Tibial nerve (tissue), 4 donors: ENCODE measurements at places on chromosomes 13 and 19. TPM values are rescaled to one million over a fixed set of nuclear protein-coding genes. Genes with fewer than 3 reads are reported as not detected.
A peak's percentile ranks its signal among the peaks of the same experiment; 100 is the strongest.

DNA sequence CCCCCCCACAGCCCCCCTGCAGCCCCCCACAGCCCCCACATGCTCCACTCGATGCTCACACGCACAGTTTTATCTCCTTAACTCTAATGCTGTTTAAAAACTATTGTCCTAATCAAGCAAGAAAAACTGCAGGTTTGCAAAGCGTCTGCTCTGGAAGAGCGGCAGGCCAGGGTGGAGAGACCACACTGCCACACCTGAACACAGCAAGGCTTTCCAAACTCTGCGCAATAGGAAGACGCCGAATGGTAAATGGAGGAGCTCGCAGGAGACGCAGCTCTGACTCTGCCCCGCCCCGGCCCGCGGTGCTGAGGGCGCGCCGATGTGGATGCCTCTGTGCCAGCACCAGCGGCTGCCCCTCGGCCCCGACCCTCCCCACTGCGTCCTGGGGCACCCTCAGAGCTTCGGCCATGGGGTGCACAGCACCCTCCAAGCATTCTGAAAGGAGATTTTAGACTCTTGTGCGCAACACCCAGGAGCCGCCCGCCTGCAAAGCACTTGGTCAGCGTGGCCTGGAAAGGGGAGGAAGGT, 32.4 kb downstream of the RASA3 start:
- no peaks in the 10 kb centered on the region for H3K27me3 ChIP-seq
- DNase-seq = no peak
- H3K27ac ChIP-seq = peak overlapping the region; percentile 68
- H3K4me1 ChIP-seq = peaks cover 32% of the 10 kb centered on the region

DNA sequence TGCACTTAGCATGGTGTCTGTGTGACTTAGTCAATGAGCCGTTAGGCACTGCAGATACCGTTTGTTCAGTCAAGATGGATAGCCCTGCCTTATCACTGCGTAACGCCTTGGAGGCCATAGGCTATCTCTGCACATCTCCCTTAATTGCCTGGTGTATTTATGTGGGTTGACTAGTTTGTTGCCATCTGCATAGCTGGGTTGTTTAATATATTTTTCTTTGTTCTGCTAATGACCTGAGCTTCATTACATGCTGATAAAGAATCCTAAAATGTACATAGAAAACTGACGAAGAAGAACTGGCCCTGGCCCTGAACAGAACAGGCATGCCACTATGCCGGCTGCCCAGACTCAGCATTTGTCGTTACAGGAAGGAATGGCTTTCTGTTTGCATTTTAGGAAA, 297.8 kb downstream of the SHISA2 start:
- no peak overlapping the region for H3K27ac ChIP-seq
- H3K36me3 ChIP-seq = no peaks in the 10 kb centered on the region

- no peak overlapping the region for H3K4me3 ChIP-seq
- H3K4me1 ChIP-seq = peaks cover 90% of the 10 kb centered on the region
- no peaks in the 10 kb centered on the region for H3K27me3 ChIP-seq
- H3K36me3 ChIP-seq = no peaks in the 10 kb centered on the region
Observed at GRCh38 chr19:6270076-6270745, 9.6 kb downstream of the MLLT1 start.

DNA sequence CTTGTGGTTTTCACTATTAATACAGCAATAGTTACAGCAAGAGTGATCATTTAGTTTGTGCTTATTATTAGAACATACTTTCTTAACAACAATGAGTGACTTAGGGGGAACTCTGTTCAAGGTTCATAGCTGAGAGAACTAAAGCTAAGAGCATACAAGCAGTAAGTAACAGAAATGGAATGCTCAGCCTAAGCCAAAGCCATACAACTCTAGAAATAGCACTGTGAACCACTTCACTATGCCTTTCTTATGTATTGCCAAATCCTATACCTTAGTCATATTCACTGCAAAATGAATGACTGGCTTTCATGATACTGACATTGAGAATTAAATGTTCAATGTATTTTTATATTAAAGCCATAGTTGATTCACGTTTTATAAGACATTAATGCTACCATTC, 599.7 kb upstream of the SLITRK1 start:
- H3K4me3 ChIP-seq = no peak overlapping the region
- H3K27ac ChIP-seq = no peak overlapping the region
- DNase-seq = no peak
- H3K36me3 ChIP-seq = no peaks in the 10 kb centered on the region

- H3K27ac ChIP-seq = no peak overlapping the region
- H3K27me3 ChIP-seq = no peaks in the 10 kb centered on the region
- no peaks in the 10 kb centered on the region for H3K36me3 ChIP-seq
Observed at GRCh38 chr13:60402022-60402421, 5.0 kb downstream of the TDRD3 start.

GRCh38 chr13:95367309-95367843, 66.1 kb upstream of the ABCC4 start:
- no peaks in the 10 kb centered on the region for H3K27me3 ChIP-seq
- H3K36me3 ChIP-seq = no peaks in the 10 kb centered on the region
- no peak overlapping the region for H3K4me3 ChIP-seq
- no peak for DNase-seq
- H3K4me1 ChIP-seq = no peaks in the 10 kb centered on the region
- H3K27ac ChIP-seq = no peak overlapping the region

The VSTM2B gene
- total RNA-seq = not detected

The BST2 gene
- total RNA-seq = 73.2 TPM

The PRKCG gene
- total RNA-seq = not detected

The CCDC169 gene
- total RNA-seq = 0.39 TPM

DNA sequence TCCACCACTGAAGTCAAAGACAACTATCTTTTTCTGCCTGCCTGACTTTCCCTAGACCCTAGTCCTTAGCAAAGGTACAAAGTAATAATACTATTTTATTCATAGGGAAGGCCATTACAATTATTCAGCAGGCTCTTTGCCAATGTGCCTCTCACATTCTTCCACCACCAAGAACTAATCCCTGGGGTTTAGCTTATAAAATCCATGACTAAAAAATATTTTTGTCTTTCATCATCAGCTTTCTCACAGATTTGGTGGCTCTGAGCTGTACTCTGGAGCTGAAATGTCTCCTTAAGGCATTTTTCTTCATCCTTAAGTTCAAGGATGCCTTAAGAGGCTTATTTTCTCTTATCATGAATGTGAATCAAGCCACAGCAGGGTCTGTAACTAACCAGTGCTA, 96.1 kb downstream of the OXGR1 start:
- no peak for DNase-seq
- H3K4me3 ChIP-seq = no peak overlapping the region
- H3K27me3 ChIP-seq = no peaks in the 10 kb centered on the region
- peak overlapping the region; percentile 54 for H3K27ac ChIP-seq
- no peaks in the 10 kb centered on the region for H3K36me3 ChIP-seq
- H3K4me1 ChIP-seq = peaks cover 23% of the 10 kb centered on the region

The ZNF99 gene
- 0.39 TPM for total RNA-seq

The SYT5 gene
- not detected for total RNA-seq

DNA sequence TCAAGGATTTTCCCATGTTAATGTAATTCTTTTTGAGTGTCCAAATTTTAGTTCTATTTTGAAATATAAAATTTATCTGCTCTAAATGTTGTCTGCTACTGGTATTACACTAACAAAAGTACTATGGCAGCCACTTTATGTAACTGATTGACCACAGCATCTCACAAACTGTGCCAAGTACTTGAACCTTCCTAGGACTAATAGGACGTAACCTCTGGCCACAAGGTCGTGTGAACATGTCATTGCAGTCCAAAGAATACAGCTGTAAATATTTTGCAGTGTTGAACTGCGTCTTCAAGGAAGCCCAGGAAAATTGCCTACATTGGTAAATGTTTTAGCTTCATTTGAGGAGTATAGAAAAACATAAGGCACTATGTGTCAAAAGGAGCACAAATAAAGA, 1.9 kb downstream of the KCTD4 start:
- H3K36me3 ChIP-seq = no peaks in the 10 kb centered on the region
- no peak overlapping the region for H3K4me3 ChIP-seq
- H3K27me3 ChIP-seq = no peaks in the 10 kb centered on the region
- no peak overlapping the region for H3K27ac ChIP-seq
- no peak for DNase-seq

GRCh38 chr13:72341904-72342303, 385.5 kb downstream of the MZT1 start:
- H3K4me3 ChIP-seq = no peak overlapping the region
- H3K27ac ChIP-seq = no peak overlapping the region
- H3K36me3 ChIP-seq = no peaks in the 10 kb centered on the region
- H3K4me1 ChIP-seq = no peaks in the 10 kb centered on the region
